Stimulated activated CD8-positive, alpha-beta memory T cell treated with anti-CD3 and anti-CD28 coated beads, Interleukin-4, amount 100 ng/mL, for 48 hours (primary cell): ENCODE measurements at places on chromosomes 1 and 21.
A peak's percentile ranks its signal among the peaks of the same experiment; 100 is the strongest.

DNA sequence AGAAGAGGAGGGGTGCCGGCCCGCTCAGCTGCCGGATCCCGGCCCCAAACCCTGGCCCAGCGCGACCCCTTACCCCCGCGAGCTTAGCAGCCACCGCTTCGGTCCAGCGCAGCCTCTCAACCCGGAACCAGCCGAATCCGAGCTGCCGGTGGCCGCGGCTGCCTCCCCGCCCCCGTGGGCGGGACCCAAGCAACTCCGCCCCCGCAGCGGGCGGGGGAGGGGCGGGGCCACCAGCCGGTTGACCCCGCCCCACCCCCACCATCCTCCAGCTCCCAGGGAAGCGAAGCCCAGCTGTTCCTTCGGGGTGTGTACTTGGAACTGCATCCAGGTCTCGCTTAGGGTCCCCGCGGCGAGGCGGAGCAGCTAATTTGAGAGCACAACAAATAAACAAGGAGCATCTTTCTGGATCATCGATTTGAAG is at the start of gene TRIM62:
Gene TRIM62, minus strand, starts transcription at position 123 of the 421 bp plus-strand sequence. CDS start 611 bp downstream, outside the sequence.
- DNase-seq, result peak; percentile 80

GRCh38 chr21:42127164-42128150 is 56.3 kb downstream of the UMODL1 start:
- no peak for DNase-seq

DNA sequence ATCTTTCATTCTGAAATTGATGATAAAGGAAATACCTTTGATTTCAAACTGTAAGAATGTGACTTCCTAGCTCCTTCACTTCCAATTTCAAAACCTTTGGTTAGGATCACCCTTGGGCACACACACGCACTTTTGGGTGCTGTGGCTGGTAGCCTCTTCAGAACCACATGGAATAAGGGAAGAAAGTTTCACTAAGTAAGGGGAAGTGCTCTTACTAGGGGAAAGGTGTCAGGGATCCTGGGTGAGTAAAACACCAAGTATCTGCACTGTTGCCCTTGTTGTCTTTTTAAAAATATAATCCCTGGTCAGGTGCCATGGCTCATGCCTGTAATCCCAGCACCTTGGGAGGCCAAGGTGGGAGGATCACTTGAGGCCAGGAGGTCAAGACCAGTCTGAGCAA is 132.4 kb downstream of the SDCCAG8 start:
- DNase-seq, result no peak

DNA sequence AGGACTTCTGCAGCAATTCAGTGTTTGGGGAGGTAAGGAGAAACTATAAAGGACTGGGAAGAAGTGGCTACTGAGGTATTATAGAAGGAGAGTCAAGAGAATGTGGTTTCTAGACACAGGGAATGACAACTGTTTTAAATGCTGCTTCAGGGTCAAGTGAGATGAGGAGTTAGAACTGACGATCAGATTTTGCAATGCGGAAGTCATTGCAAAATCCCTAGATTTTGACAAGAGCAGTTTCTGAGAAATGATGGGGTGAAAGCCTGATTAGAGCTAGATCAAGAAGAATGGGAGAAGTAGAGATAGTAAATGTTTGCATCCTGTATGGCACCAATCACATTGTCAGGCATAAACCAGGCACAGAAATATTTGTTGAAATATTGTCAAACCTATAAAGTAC is 4.7 kb upstream of the TSNAX start:
- no peak for DNase-seq

DNA sequence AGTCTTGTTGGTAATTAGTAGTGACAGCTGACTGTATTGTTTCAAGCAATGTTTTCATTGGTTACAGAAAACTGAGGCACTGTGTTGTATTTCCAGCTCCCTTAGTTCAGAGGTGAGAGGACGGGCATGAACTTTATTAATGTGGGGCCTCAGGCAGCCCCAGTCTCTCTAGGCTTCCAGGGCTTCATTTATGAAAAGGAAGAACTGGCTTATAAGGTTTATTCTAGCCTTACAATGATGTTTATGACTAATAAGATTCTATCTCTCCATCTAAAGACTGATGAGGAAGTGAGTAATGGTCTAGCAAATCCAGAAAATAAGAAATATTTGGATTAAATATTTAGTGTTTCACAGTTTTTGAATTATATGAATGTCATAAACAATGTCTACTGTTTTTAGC is 41.5 kb downstream of the CBS start:
- DNase-seq, result no peak

- no peak for DNase-seq
Observed at GRCh38 chr21:41182547-41182946, 14.6 kb downstream of the BACE2 start.

DNA sequence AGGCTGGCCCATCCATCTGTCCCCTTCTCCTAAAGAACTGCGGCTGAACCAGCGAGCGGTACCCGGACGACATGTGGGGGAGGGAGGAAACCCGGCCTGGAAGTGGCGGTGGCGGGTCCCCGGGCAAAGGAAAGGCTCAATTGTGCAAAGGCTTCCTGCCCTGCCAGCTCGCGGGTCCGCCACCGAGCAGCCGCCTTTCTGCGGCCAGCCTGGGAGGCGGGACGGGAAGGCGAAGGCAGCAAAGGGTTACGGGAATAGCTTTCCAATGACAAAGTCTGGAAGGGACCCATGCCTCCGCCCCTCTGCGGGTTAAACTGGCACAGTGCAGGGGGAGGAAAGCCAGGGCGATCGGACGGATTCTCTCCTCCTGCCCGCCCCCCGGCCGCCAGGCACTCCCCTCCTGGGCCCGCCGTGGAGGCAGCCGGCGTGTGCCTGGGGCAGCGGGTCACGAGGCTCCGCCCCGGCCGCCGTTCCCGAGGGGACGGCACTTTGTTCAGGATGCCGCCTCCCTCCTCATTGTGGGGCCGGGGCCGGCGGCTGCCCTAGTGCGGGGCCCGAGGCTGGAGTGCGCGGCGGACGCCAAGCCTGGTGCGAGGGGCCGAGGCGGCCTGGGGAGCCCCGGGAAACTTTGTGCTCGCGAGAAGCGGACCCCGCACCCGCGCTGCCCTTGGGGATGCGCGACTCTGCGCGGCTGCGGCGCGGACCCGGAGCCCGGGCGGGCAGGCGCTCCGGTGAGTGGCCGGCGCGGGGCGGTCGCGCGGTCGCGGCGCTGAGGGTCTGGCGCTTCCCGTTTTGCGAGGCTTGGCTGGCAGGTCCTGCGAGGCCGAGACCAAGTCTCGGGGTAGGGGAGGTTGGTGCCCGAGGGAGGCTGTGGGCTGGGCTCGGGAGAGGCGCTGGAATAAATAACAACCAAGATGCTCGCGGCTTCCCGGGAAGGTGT is at the start of gene NAV1:
Gene NAV1, plus strand, starts transcription at position 516 of the 940 bp plus-strand sequence. CDS start 83,758 bp downstream, outside the sequence.
- DNase-seq, result no peak

DNA sequence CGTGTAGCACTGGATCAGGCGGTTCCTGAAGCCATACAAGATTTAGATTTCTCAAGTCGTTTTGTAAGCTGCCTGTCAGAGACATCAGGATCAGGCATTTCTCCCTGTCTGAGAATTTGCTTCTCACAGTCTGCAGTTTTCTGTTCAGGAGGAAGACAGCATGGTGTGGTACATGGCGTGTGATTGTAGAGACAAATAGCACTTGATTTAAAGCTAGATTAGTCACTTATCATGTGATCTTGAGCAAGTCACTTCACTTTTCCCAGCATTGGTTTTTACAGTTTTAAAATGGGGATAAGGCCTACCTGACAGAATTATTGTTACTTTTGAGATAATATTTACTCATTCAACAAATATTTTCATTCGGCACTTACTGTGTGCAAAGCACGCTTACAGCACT is 63.3 kb downstream of the AK4 start:
- no peak for DNase-seq

DNA sequence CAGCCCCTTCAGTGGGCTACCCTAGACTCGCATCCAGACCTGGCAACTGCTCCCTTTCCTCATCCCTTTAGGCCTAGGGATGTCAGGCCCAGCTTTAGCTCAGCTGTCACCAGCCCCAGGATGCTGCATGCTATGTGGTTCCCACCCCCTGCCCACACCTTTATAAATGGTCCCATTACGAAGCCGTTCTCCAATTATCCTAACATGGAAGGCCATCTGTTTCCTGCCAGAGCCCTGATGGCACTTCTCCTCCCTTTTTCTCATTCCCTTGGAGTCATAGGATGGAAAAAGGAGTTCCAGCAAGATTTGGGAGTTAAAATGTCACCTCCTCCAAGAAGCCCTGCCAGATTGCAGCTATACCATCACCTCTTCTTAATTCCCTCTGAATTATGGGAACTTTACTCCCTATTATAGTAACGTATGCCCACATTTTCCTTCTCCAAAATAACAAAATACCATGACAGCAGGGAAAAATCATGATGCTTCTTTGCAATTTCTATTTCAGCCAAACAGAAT is 205.0 kb upstream of the GRIK3 start:
- DNase-seq, result no peak

- no peak for DNase-seq
Observed at GRCh38 chr1:116577759-116578314, 7.0 kb upstream of the CD58 start.

DNA sequence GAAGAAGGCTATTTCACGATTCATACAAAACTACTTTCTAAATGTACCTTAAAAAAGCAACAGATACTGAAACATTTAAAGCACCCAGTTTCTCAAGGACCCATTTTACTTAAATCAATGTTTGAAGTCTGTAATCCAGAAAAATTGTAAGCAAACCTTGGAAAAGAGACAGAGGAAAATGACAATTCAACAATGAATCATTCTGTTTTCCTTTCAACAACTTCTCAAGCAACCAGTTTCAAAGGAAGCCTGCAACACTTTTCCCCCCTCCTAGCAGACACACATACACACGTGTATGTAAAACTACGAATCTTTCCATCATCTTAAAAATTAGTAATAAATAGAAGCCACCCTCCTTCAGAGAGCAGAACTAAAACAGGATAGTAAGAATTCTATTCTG is 1.2 kb downstream of the RERE start:
- DNase-seq, result no peak

DNA sequence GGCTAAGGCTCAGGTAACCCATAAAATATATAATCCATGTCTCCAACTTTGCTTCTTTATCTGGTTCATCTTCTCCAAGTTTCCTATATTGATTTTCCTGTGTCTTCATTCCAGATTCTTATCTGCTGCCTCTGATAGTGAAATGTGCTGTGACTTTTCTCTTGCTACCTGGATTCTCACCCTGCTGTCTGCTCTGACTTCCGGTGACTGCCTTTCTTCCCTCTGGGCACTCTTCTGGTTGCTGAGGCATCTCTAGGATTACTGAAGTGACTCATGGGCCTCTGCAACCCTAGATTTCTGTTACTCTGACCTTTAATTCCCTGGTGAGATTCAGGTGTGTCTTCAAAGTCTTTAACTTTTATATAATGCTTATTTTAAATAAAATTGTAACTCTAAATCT is 46.9 kb downstream of the GIPC2 start:
- DNase-seq, result no peak

DNA sequence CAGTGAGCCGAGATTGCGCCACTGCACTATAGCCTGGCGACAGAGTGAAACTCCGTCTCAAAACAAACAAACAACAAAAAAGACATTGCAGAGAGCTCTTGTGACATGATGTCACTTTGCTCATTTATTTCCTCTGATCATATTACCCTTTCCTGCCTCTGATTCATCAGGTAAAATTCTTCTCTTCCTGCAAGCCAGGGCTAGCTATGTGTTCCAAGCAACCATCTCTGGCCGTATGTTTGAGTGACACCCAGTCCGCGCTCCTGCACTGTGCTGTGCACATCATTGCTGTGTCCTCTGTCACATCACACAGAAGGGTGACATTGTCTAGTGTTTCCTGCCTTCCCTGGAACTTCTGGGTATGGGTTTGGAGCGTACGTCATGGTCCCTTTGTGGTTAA is 251.3 kb downstream of the PCP4 start:
- DNase-seq, result no peak

GRCh38 chr1:23980728-23981070 is 572 bp upstream of the SRSF10 start:
- DNase-seq, result peak; percentile 73

- no peak for DNase-seq
Observed at GRCh38 chr1:168441745-168442144, 102.1 kb downstream of the XCL2 start.

DNA sequence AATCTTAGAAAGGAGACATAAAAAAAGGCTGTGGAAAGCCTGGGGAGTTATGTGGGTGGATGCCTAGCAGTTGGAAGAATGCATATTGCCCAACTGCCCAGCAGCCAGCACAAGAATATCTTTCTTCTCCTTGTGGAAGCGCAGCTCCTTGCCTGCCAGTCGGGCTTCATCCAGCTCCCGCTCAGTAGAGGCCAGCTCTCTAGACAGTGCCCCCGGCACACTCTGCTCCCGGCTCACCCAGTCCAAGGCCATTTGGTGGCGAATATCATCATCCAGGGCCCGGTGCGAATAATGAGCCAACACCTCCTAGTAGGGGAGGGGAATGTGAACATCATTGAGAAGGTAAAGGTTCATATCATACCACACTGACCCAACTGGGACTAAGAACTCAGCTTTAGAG is 9.0 kb upstream of the RBM8A start:
- no peak for DNase-seq

- DNase-seq, result no peak
Observed at GRCh38 chr1:237341391-237341790, 299.4 kb downstream of the RYR2 start.

DNA sequence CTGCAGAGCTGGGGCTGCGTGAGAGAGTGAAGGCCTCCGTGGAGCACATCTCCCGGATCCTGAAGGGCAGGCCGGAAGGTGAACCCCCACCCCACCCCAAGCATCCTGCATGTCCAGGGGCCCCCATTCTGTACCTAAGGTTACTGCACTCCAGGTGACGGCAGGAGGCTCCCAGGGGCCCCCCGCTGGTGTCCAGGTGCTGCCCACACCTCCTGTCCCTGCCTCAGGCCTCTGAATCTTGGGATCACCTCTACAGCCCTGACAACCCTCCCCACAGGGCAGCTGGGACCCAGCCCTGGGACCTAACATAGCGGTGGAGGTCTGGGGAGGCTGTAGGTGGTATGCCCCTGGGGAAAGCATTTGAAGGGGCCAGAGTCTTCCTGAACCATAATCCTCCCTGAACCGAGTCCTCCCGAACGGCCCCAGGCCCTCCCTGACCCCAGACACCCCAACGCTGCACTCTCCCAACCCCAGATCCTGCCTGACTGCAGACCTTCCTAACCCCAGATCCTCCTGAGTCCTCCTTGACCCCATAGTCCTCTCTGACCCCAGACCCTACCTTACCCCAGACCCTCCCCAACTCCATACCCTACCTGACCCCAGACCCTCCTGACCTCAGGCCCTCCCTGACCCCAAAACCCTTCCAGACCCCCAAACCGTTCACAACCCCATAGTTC is 33.5 kb downstream of the TRIM11 start:
- DNase-seq, result no peak

- DNase-seq, result no peak
Observed at GRCh38 chr1:92184632-92185031, 33.1 kb upstream of the C1orf146 start.

- DNase-seq, result no peak
Observed at GRCh38 chr1:100720751-100721150, 1.2 kb downstream of the VCAM1 start.
